Substantia nigra (tissue), 51 donors: ENCODE measurements at places on chromosomes 7 and 10.

DNA sequence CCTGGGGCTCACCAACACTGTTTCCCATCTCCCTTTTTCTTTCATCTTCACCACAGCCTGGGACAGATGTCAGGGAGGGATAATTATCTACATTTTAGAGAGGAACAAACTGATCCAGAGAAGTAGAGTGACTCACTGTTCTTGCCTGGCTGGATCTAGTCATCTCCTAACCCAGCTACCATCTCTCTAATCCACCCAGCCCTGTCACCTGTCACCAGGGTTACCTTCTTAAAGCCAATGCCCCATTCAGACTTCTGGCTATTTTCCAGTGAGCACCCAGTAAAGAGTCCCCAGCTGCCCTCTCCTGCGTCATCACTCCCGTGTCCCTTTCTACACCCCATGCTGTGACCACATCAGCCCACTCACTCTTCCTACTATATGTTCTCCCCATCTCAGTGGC lies 68.4 kb upstream of the DUSP5 start:
- no peak for DNase-seq

DNA sequence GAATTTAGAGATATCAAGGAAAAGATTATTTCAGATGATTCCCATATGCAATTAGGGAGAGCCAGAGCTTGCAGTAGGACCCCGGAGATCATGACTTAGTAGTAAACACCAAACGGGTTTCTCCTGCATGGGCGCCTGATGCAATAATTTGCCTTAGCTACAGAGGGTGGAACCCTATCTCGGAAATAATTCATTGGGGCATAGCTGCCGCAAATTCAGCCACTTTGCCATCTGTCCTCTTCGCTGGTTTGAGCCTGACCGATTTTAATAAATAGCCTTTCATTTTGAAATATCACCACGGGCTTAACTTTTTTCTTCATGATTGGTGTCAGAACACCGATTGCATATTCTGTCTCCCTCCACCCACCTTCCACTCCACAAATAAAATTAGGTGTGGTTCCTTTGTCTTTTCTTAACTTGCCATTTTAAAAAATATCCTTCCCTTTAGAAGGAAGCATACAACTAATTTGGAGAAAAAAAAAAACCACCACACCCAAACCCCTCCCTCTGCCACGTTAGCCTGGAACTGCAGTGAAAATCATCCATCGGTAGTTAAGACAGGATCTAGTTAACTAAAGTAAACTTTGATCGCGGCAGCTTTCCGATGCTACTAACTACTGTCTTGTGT lies 1.4 kb downstream of the GARS1 start:
- DNase-seq: no peak

- DNase-seq: no peak
Observed at GRCh38 chr10:43952760-43953159, 304.1 kb upstream of the ZNF32 start.

DNA sequence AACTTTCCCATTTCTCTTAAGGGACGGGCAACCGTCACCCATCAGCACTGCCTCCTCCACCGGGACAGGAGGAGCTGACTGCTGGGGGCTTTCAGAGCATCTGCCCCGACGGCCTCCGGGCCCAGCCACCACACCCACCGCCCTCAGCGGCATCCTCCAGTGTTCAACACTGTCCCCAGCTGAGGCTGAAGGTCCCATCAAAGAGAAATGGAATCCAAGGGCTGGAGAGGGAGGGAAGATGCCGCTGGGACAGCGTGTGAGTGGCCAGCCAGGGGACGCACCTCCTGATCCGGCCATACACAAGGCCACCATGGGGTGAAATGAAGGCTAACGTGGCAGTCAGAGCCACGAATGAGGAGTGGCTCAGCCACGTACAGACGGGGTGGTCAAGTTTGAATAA lies 153.6 kb upstream of the PPP2R2D start:
- no peak for DNase-seq

DNA sequence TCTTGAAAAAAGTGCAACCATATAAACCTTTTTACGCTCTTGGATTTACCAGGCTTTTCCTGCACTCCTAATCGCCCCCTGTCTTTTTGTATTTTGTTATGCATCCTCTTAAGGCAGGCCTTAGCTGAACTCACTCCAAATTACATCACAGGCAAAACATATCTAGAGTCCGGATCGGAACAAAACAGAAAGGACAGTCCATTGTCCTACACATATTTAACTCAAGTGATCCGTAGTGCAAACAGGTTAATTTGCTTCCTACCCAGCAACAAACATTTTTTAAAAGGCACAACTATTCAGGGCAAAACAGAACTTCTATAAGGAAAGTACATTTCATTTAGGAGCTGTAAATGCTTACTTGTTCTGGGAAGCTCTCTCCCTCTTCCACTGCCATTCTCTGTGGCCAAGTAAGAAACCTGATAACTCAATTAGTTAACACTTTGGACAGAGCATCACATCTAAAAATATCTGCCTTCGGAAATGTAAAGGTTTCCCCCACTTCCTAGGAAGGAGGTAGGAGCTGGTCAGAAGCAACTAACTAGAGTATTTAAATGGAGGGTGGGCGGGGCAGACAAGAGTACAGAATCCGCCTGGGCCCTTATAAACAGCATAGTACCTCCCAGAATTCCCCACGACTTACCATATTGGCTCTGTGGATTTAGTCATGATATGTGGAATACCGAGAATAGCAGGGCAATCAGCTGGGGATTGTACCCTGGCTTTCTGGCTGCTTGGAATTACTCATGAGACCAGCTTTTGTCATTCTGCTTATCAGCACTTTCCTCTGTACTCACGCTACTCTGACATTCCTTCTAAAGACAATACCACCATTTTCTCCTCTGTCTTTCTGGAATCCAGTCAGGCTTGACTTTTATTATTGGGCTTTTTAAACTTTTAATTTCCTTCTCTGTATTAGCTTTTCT lies 89.5 kb downstream of the ANK3 start:
- no peak for DNase-seq

DNA sequence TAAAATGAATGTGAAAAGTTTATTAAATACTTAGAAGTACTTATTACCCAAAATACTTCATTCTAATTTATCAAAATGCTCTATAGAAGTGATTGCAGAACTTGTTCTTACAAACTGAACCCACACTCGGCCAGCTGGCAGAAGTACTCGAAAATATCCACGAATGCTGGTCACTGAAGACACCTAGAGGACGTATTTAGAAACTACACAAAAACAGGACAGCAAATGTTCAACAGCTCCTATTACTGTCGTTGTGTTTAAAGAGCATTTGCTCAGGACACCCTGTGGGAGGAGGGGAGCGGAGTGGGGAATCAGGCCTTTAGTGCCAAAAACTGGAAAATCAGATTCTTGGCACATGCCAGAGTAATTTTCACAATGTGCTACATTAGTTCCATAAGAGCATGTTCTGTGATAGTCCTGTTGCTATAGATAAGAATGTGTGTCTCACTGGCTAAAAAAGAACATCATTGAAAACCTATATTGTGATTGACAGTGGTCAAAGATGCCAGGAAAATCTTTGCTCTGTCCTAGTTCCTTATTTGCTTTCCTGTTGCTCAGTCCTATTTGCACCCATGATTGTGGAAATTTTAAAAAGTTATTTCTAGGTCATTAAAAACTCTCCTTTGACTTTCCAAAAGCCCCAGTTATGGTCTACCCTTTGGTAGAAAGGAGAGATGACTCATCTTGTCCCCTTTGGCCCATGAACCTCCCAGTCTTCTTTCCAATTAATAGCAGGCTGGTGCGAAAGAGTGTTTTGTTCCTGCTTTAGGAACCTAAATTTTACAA lies 49.0 kb upstream of the NRBF2 start:
- DNase-seq: no peak

DNA sequence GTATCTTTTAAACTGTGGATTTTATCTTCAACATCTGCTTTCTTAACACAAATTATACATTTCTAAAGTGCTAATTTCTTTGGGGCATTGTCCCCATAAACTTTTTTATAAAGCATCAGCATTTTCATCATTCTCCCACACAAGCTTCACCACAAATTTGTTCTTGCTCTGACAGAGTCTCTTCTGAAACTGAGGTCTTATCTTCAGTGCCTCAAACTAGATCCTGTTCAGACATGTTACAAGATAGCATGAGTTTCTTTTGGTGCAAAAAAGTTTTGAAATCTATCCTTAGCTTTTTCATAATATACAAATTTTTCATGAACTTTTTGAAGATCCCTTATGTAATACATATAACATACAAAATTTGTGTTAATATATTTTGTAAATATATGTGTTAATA lies 346.6 kb downstream of the IPMK start:
- no peak for DNase-seq
